ENCODE measurements at places on chromosomes 16 and 17.

DNA sequence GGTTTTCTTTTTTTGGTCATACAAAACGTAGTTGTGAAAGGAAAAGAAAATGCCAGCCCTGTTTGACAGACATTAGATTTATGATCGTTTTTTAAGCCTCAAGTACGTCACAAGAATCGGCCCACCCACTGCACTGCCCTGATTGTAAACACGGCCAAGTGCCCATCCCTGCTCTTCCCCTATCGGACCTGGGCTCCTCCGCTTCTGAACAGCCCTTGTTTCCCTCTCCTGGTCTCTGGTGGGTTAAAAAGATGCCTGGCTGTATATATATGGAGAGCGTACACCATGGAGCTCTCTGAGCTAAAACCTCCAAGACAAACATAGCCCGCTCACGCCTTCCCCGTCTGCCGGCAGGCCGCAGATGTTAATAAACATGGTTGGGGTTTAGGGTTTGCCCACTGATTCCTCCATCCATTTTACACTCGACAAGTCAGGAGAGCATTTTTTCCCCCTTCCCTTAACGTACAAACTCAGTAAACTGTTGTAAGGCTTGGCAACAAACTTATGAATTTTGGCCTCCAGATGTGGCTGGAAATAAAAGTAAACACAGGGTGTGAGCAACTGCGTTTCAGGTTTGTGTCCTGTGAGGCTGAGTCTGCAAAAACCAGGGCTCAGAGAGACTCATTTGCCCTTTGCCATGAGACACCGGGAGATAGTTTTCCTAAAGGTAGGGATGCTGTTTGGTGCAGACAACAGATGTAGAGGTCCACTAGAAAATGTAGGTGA lies 325.9 kb downstream of the SOX9 start:
- DNase-seq: no peak

- no peak for DNase-seq
Observed at GRCh38 chr17:4635823-4636375, 5.6 kb downstream of the ALOX15 start.

GRCh38 chr17:65268832-65269231 lies 131.7 kb downstream of the RGS9 start:
- no peak for DNase-seq

- DNase-seq: no peak
Observed at GRCh38 chr16:15765880-15766279, 90.9 kb downstream of the MYH11 start.

GRCh38 chr16:47276522-47276921 lies 132.8 kb upstream of the NETO2 start:
- no peak for DNase-seq

DNA sequence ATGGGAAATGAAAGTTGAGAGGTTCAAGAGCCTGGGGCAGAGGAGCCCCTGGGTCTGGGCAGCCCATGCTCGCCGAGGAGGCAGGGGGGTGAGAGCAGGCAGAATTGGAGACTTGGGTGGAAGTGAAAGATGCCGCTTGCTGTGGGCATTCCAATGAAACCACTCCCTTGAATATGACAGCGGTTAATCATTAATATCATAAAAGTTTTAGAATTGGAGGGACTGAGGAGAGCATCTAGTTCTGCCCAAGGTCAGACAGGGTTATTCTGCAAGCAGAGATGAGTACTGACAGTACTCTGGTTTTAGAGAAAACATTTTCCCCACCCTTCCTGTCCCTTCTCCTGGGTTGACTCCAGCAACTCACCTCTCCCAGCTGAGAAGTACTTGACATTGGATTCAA lies 180.2 kb downstream of the MSI2 start:
- no peak for DNase-seq

Data from esophagus squamous epithelium (tissue), 5 donors.